A549 treated with CpdA at 1 μM for 4 hours (cell line): ENCODE measurements at places on chromosomes 1 and 21. TPM values are rescaled to one million over a fixed set of nuclear protein-coding genes. Genes with fewer than 3 reads are reported as not detected.

Gene TEDDM1
- not detected in 5 replicates for total RNA-seq

Gene TSACC
- total RNA-seq = 1.4 to 2.5 TPM (median 2.3 TPM) in 5 replicates

Gene DHRS3
- total RNA-seq = 42.1 to 61.0 TPM (median 59.8 TPM) in 5 replicates

Gene TSNAX
- total RNA-seq = 31.1 to 57.5 TPM (median 39.2 TPM) in 5 replicates

Gene CTSS
- total RNA-seq = 14.6 to 21.0 TPM (median 17.2 TPM) in 5 replicates

Gene PLA2G2C
- total RNA-seq = not detected in 5 replicates

Gene GRIK1
- not detected in 5 replicates for total RNA-seq

Gene GUCA2B
- 0.19 to 0.30 TPM in 2 of 5 replicates, not detected in the others for total RNA-seq

Gene ADORA1
- total RNA-seq = 0.80 to 1.3 TPM (median 1.2 TPM) in 5 replicates

Gene KRTAP13-4
- not detected in 5 replicates for total RNA-seq
